ENCODE measurements at places on chromosomes 2 and 18.
A peak's percentile ranks its signal among the peaks of the same experiment; 100 is the strongest.

DNA sequence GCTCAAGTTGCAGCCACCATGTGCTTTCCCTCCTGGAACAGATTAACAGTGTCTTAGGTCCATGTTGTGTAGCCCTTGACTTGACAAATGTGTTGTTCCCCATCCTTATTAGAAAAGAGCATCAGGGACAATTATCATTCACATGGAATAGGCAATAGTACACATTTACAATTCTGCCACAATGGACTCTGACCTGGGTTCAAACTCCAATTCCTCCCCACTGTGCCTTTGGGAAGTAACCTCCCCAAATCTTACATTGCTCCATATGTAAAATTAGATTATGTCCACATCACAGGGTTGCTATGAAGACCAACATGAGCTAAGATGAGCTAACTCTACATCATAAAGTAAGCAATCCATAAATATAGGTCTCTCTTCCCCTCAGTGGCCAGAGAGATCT, 193.8 kb downstream of the NRP2 start:
- no peak for DNase-seq

GRCh38 chr18:32349728-32350395, 120.8 kb downstream of the GAREM1 start:
- no peak for DNase-seq

DNA sequence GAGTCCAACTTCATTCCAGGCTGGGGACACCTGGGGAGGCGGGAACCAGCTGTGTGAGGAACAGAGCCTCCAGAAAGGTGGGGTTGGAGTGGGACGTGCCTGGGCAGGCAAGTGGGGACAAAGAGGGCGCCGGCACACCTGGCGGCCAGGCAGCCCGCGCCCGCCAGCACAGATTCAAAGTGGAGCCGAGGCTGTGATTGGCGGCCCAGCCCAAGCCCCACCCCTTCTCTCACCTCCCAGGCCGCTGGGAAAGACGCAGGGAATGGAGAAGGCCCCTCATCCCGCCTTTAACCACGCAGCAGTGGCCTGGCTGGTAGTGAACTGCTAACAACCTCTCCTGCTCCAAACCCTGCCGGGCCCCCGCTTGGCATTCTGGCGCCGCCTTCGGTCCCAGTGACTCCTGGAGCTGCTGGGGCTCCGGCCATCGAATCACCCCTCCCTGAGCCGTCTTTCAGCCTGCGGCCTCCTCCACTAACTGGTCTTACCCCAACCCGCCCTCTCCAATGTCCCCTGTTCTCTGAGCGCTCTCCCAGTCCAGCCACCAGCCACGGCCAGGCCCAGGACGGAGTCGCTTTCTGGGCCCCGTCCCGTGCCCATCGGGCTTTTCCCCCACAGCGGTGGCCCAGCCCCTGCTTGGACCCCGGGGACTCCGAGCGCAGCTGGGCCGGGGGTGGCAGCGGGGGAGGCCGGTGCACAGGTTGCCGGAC, 27.9 kb upstream of the PTMA start:
- DNase-seq = no peak

DNA sequence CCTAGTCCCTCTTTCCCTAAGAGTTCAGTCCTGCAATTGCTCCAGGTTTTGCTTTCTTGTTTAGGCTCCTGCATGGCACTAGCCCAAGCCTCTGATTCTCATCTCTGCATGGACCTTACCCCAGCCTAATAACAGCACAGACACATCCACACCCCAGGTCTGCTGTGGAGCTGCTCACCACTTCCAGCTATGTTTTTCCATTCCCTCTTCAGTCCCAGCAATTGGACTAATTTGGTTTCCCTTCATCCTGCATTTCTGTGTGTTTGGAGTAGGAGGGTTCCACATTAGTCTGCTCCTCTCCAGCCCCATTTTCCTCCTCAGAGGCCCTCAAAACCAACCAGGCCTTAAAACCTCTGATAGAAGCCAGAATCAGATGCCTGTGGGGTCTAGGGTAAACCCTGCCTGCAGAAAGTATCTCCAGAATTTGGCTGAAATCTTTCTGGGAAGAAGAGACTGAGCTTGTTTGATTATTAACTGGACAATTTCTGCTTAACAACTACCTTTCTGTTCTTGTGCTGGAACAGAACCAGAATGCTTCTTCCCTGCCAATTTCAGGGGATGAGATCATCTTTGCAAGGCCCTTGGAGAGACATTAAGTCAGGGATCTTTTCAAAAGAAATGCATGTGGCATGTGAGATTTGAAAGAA, 95.9 kb downstream of the GFPT1 start:
- DNase-seq = peak; percentile 19

All from LNCaP clone FGC (cell line).